ENCODE measurements at places on chromosomes 5 and 9.

DNA sequence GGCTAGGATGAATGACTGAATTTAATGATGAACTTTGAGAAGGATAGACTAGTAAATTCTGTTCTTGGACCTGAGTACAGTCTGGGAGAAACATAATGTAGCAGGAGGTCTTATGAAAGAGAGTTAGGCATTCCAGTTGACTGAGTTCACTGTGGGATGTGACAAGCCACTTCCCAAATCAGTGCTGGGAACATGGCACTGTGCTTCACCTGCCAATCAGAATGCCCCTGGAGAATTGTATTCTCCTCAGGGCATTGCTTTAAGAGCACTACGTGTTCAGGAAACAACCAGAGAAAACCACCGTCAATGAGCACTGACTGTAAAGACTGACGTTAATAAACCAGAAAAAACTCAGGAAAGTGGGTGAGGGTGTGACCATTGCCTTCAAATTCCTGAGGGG is 1.2 kb downstream of the CCDC107 start:
- no peak for DNase-seq

- DNase-seq = no peak
These were observed 249.0 kb downstream of the SEC61B start for GRCh38 chr9:99471033-99471432.

DNA sequence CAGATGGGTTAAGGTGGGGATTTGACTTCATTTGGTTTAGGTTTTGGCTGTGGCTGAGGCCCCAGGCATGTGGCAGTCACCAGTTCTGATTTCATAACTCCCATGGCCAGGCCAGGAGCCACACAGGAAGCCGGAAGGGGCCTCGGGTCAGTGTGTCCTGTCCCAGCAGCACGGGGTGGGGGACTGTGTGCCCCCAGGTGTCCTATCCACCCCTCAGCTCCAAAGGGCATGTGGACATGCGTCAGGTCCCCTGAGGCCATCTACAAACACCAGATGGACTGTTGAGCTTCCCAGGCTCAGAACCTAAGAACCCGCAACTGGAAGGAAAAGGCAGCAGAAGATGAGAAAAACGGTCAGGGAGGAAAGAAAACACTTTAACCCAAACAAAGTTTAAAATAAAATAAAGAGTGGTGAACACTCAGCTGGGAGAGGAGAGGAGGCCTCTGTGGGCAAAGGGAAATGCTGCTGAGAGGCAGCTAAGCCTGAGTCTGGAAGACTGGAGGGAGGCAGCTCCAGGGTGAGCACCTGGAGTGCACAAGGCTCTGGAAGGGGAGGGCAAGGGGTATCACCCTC is 260.8 kb downstream of the AUH start:
- DNase-seq = no peak

GRCh38 chr9:110443146-110443865 is 105.6 kb upstream of the TXNDC8 start:
- no peak for DNase-seq

- DNase-seq = no peak
These were observed 32.3 kb downstream of the UBQLN1 start for GRCh38 chr9:83675466-83675865.

- DNase-seq = no peak
These were observed 28.1 kb downstream of the PIK3R1 start for GRCh38 chr5:68243681-68244080.

GRCh38 chr5:103408408-103408807 is 149.8 kb downstream of the MACIR start:
- DNase-seq = no peak

DNA sequence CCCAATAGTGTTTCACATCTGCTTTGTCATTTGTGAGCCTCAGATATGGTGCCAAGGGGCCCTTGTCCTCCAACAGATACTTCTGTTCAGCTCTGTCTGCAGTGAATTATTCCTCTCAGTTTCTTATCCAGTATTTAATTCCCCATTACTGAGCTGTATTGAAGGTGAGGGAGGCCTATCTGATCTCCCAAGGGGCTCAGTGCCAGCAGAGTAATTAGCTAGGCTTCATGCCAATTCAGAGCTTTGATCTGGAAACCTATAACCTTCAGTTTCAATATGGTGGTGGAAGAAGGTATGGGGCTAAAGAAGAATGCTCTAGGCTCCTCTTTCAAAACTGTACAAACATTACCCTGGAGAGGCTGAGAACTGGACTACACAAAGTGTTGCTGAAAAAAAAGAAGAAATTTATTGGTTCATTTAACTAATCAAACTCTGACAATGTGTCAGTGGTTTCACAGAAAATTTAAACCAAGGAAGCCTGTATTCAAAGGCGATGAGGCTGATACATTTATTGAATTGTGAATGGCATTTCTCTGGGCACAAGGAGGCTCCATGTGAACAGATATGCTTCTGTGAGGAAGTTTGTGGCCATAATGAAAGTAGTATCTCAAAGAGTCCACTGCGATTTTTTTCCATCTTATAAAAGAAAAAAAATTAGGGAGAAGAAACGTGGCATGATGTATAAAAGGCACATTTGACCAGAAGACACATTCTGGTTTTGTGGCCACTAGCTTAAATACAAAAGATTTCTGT is 397.8 kb downstream of the TLE4 start:
- DNase-seq = no peak

DNA sequence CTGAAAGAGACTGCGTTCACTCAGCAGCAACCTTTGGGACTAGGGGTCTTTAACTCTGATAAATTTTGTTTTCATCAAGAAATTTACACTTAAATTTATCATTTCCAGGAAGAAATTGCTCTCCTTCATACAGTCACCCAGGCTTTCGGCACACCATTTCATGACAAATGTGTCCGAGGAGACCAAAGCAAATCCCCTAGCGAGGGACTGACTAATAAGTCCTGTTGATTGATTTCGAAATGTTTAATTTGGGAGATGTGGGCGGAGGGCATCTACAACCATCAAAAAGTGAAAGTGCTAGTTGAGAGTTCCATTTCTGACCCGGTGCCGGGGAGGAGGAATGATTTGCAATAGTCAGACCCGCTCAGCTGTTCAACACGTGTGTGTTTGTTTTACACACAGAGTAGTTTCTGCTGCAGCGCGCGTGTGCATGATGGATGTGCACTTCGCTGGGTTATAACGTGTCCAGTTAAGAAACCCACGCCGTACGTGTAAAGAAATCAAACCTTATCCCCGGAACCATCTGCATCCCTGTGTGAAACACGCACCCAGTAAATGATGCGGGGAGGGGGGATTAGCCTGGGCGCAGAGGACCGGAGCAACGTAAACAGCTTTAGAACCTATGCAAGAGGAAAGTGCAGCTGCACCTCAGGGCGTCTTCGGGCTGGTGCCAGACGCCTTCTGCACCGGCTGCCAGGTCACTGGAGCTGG is 845 bp upstream of the NR4A3 start:
- DNase-seq = no peak

GRCh38 chr5:5372930-5373329 is 49.5 kb upstream of the ICE1 start:
- no peak for DNase-seq

DNA sequence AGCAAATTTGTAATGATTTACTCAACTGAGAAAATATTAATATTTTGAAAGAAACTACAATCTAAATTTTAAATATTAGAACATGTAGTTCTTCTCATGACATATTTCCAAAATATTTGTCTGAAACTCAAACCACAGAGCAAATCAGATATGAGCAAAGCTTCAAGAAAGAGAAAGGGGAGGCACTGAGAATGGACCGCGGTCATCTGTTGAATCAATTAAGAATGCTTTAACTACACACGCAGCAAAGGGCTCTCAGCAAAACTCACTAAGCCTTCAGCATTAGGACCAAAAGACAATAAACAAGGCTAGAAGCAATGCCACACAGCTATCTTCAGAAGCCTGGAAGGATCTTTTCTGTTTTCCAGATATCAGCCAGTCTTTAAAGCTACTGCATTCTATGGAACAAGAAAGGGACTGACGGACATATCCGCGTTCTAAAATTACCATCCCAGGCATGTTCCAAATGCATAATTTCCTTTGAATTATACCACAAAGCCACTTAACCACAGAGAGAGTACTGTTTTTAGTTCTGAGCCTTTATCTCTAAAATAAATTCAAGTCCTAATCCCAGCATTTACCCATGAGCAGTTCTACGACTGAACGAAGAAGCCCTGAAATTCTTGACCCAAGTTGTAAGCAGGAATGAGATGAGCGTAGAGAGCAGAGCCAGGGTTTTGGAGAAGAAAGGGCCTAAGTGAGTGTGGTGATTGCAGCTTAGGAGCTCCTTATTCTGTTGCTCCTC is 513.5 kb downstream of the AGTPBP1 start:
- DNase-seq = no peak

GRCh38 chr9:14520341-14520740 is 172.9 kb downstream of the ZDHHC21 start:
- DNase-seq = no peak

DNA sequence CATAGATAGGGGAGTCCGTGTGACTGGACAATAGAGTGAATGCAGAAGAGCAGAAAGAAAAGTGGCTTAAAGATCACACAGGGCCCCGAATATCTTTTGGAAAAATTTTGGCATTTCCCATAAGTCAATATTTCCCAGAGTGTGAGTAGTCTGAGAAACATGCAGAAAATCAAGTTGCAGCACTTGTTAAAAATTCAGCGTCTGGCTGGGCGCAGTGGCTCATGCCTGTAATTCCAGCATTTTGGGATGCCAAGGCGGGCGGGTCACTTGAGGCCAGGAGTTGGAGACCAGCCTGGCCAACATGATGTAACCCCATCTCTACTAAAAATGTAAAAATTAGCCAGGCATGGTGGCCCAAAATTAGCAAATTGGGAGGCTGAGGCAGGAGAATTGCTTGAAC is 227.0 kb downstream of the DRD1 start:
- no peak for DNase-seq

- no peak for DNase-seq
These were observed 1.2 kb downstream of the CDKN2B-AS1 start for GRCh38 chr9:21995666-21996398.

- DNase-seq = no peak
These were observed 1668.0 kb upstream of the C9orf72 start for GRCh38 chr9:29241320-29241719.

DNA sequence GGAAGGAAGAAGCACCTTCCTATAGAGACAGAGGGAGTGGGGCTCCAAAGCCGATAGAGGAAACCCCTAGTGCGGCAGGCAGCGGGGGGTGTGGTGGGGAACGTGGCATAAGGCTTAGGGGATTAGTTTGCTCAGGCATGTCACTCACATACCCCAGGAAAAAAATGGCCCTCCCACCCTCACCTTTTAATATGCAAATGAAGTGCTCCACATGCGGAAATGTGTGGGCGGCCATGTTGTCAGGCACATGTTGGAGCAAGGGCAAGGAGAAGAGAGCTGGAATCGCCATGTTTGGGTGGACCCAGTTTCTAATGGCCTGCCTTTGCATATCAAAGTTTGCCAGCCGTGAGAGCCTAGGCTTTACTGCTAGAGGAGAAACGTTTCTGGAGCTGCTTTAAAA is 758.8 kb downstream of the NR2F1-AS1 start:
- DNase-seq = no peak

- peak; percentile 48 for DNase-seq
These were observed 100.4 kb downstream of the TTLL11 start for GRCh38 chr9:121992571-121993212.

- no peak for DNase-seq
These were observed 147.6 kb upstream of the TRIM32 start for GRCh38 chr9:116539549-116539948.

DNA sequence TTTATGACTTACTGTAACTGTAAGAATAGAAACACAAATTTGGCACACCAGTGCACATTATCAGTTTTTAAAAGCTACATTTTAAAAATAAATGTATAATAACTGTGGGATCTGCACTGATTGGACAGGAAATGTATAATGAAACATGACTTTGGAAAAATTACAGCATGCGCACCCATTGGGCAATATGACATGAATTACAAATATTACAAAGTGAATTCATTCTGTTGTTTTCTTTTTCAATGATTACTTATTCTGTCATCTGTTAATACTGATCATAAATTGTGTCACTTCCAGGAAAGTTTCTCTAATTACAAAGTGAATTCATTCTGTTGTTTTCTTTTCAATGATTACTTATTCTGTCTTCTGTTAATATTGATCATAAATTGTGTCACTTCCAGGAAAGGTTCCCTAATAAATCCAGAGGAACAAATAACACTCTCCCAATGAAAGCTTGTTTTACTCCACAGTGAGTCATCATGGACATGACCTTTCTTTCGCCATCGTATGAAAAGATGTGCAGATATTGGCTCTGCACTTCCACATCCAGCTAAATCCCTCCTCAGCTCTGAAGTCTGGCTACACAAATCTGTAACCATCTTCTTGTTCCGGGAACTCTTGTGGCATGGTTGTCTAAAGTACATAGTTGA is 297.0 kb upstream of the HAPLN1 start:
- DNase-seq = no peak

GRCh38 chr9:106291786-106292185 is 571.2 kb upstream of the ZNF462 start:
- DNase-seq = no peak

DNA sequence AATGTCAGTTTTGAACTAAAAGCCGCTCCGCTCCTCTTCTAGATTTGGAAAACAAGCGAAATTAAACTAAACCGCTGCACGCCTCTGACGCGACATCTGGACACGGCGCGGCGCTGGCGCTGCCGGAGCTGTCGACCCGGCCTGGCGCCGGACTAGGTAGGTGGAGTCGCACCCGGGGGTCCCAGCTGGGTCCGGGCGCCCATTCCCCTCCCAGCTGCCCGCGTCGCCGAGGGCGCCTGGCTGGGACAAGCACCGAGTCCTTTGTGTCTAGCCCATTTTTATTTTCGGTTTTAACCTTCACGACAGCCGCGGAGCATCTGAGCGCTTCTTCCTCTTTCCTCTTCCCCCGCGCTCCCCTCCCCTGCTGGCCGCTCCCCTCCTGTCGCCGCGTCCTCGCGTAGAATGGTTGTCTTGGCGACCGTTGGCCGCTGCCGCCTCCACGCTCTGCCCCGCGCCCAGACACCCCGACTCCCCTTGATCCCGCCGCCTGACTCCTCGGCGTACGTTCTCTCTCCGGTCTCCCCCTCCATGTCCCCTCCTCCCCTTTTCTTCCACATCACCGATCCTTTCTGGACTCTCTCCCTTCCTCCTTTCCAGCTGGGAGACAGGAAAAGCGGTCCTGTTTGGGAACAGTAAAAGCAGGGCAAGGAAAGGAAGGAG is 545 bp downstream of the CDKN2B-AS1 start:
- DNase-seq = peak; percentile 77

GRCh38 chr5:145471831-145472612 is 363.1 kb downstream of the PRELID2 start:
- DNase-seq = no peak

DNA sequence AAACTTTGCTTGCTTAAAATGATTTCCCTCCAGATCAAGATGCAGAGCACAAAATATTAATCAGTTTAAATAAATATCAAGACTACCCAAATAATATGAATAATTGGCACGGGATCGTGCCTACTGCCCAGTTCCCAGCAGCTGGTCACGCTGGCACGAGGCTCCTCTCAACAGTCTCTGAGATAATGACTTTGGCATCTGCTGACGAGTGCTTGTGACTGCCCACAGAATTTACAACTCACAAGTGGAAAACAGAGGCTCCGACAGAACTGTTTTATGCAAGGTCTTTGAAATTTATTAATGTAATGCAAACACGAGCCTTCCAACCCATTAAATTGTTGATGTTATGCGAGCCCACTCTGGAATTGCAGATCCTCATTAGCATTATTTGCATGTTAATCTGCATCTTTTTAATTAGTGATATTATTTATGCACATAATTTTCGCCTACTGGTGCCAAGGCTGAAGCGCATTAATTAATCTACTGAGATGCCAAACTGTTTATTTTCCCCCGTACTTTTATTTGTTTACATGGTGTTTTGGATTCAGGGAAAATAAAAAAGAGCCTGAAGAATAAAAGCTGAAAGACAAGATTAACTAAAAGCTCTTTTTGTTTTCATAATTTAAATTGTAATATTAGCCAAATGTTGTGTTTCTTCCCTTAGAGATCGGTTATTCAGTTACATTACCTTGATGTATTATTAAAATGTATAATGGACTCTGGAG is 369.3 kb upstream of the IRX1 start:
- no peak for DNase-seq

All from NCI-H1048 (cell line).